Stromal cell of bone marrow (primary cell): ENCODE measurements at places on chromosomes 3 and 15.

GRCh38 chr15:81337713-81338157 lies 13.8 kb upstream of the STARD5 start:
- DNase-seq = no peak

GRCh38 chr3:278300-279064 lies 81.9 kb downstream of the CHL1 start:
- no peak for DNase-seq

- DNase-seq = no peak
Measured at GRCh38 chr3:113791381-113791780, 44.5 kb downstream of the ATP6V1A start.

GRCh38 chr3:150733936-150734794 lies 28.8 kb downstream of the SIAH2 start:
- DNase-seq = no peak

GRCh38 chr3:53496984-53497383 lies 2.6 kb downstream of the CACNA1D start:
- DNase-seq = no peak
